Putamen (tissue), 1 donor: ENCODE measurements at places on chromosomes 13 and 19.
A peak's percentile ranks its signal among the peaks of the same experiment; 100 is the strongest.

DNA sequence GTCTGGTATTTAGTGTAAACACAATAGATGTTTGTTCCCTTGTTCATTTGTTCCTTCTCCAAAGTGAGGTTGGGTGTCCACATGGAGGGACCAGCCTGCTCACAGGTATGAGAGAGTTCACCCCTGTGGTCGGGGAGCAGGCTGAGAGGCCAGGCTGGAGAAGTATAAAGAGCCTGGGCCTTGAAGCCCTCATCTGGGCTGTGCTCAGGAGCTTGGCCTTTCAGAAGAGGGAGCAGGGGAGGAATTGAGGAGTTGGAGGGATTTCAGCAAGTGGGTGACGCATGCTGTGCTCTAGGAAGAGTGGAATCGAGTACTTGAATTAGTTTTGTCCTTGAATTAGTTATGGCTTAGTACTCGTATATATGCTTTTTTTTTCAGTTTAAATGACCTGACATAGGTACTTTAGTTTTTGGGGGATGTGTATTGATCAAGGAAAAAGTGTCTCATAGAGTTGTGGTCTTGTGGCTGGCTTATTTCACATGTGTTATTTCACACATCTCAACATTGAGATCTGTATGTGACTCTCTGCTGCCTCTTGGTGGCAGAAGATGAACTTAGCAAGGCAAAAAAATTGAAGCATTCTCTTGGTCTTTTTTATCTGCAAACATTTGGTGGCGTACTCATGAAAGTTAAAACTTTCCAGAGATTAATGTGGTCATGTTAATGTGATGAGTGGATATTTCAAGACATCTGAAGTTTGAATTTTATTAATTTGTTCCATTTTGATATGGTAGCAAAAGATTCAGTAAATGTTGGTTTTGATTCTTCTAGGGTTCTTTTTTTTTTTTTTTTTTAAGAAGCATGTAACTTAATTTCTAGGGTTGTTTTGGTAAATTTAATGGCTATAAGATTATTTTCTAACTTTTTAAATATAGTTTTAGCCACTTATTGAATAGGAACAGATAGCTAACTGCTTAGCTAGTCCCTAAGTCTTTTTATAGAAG lies 54.3 kb downstream of the SLAIN1 start:
- peak; percentile 80 for DNase-seq

GRCh38 chr13:44012910-44013757 lies 133.4 kb downstream of the LACC1 start:
- DNase-seq = no peak

DNA sequence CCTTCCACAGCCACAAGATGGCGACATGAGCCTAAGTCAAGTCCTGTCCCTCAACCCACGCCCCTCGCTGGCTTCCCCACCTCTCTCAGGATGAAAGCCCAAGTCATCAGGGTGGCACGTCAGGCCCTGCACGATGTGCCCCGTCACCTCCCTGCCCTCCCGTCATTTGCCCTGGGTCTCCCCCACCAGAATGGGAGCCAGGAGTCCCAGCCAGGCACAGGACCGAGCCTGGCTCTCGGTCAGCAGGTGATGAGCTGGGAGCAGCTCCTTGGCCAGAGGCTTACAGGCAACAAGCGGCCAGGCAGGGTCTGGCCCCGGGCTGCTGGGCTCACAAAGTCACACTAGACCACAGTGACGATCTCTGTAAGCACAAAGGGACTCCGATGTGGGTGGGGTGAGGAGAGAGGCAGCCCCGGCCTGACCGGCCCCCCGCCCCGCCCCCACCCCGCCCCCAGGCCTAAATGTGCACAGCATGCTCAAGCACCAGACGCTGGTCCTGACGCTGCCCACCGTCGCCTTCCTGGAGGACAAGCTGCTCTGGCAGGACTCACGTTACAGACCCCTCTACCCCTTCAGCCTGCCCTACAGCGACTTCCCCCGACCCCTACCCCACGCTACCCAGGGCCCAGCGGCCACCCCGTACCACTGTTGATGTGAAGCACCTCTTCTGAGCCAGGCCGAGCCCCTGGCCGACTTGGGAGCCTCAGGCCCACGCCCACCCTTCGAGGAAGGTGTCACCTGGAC lies 7.3 kb downstream of the MRPL4 start:
- DNase-seq = peak; percentile 65

DNA sequence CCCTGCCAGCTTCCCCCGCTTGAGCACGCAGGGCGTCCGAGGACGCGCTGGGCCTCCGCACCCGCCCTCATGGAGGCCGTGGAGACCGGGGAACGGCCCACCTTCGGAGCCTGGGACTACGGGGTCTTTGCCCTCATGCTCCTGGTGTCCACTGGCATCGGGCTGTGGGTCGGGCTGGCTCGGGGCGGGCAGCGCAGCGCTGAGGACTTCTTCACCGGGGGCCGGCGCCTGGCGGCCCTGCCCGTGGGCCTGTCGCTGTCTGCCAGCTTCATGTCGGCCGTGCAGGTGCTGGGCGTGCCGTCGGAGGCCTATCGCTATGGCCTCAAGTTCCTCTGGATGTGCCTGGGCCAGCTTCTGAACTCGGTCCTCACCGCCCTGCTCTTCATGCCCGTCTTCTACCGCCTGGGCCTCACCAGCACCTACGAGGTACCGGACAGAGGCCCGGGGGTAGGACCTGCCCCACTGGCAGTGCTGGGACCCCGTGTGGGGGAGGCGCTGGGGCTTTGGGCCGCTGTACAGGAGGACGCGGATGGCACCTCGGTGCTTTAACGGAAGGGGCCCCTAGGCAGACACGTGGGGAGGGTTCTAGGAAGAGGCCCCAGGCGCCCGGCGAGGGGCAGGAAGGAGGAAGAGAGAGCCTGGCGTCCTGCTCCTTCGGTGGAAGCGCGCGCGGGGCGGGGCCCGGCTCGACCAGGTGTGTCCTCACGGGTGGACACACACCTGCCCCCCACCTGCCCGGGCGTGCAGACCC lies 681 bp downstream of the SLC5A5 start:
- DNase-seq = no peak

DNA sequence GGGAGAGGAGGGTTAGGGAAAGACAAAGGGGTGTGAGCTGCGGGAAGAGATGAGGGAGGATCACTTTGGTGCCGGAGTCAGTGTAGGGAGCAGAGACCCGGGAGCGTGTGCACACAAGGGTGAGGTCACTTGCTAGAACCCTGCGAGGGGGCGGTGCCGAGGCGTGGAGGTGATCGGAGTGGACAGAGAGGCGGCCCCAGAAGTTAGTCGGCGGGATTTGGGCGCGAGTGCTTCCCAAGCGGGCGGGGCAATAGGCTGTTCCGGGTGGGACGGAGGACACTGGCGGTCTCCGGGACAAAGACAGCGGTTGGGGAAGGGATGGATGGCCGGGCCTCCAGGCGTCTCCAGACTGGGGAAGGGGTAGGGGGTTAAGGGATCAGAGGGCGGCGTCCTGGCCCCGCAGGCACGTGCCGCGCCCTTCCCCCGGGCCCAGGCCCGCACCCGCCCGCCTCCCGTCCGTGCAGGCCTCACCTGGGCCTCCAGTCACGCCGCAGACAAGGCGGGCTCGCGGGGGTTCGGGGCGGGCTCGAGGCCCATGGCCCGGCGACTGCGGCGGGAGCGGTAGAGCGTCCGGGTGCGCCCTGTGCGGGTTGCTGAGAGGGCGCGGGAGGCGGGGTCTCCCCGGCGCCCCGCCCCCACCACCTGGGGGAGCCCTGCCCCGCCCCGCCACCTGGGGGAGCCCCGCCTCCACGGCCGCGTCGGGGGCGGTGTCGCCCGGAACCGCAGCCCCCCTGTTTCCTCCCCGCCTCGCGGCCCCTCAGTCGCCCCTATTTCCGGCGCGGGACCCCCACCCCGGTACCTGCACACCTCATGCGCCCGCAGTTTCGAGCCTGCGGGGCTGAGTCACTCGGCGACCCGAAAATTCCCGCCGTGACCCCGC lies at the start of gene LPAR2:
TSS of gene LPAR2 (minus strand) at position 600 of the 880 bp plus-strand sequence. CDS start 945 bp downstream, outside the sequence.
- no peak for DNase-seq

- DNase-seq = no peak
Measured at GRCh38 chr19:5470264-5470671, 15.1 kb downstream of the ZNRF4 start.

DNA sequence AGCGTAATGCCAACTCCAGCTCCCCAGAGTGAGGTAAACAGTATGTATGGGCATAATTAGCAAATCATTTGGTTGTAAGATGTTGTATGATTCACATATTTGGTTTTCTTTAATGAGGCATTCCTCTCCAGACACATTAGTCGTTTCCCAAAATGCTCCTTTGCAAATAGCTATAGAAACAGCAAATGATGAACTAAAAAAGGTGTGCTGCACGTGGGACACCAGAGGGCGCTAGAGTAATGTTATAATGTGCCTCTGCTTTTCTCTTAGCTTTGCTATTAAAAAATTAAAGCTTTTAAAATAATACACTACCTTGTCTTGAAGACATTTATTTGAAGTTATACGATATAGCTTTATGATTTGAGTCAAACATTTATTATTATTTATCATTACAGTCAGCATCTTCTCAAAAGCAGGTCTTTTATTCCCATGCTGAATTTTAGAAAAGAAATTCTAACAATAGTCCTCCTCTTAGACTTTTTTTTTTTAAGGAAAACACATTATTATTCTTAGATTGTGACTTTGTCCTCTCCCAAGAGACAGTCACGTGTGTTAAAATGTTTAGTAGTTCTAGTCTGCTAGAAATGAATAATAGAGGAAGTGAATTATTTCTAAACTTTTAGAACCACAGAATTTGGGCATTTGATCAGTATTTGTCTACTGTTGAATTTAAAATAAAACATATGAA lies 121.6 kb upstream of the FRY start:
- DNase-seq = peak; percentile 55

DNA sequence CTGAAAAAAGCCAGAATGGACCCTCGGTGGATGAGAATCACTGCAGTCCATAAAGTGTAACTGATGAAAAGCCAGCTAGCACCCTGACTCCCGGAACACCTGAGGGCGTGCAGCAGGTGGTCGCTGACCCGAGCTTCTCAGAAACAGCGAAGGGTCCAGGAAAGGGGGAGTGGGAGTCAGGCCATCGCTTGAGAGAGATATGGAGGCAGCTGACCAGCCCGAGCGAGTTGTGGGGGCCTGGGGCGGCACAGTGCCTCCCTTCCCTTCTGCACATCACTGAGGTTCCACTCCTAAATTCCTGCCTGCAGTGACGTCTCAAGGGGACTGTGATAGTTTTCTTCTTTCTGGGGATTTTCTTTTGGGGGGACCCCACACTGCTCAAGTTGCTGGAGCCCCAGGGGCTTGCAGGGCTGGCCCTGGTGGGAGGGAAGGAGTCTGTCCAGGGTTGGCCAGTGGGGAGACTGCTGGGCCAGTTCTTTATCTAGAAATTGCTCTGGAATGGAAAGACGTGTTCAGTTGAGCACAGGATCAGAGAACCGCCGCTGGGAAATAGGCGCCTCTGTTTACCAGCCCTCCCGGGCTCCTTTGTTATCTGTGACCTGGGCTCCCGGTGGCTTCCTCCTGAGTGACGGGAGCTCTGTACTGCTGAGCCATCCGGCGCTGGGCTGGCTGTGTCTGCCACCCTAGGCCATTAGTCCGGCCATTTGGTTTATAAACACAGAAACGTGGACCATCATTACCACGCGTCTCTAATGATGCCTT lies 71.3 kb downstream of the RAB20 start:
- DNase-seq = no peak

GRCh38 chr13:50990818-50991506 lies 81.4 kb downstream of the RNASEH2B start:
- peak; percentile 4 for DNase-seq
